Neural crest cell (in vitro differentiated cells): ENCODE measurements at places on chromosomes 2 and 18.

DNA sequence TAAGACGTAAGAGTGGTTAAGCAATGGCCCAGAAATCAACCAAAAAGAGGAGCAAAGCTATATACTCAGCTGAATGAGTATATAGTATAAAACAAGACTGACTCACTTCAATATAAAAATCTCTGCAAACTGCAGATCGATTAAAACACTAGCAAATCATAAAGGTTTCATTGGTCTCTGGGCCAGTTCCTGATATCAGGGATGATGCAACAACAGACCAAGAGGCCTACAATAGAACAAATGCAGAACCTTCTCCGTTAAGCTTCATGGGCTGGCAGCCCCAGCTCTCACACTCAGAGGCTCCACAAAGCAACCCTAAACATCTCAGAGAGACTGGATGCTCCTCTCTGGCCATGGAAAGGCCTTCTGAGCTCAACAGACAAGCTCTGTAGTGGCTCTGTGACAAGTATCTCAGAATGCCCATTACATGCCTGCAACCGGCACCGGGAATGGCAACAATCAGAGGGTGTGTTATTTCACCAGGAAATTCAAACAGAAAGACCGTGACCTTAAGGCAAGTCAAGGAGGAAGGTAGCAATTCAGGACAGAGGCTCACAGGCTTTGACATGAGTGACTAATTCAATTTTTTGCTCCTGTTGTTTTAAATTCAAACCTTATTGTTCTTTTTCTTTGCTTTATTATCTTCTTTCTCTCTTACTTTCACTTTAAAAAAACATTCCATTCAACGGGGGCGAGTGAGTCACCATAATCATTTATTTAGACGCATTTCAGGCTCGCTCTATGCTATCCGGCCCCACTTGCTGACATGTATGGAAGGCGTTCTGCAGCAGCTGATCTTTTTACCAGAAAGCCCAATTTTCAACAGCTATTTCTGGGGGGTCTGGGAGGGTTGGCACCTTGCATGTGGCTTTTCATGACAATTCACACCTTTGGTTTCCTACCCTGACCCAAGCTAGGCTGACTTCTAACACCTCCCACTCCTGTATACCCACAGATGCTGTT lies 15.1 kb downstream of the CYRIA start:
- H3K4me1 ChIP-seq: peaks cover 67% of the 10 kb centered on the region
- no peaks in the 10 kb centered on the region for H3K27me3 ChIP-seq
- H3K36me3 ChIP-seq: no peaks in the 10 kb centered on the region
- H3K4me3 ChIP-seq: no peak overlapping the region
- DNase-seq: no peak

DNA sequence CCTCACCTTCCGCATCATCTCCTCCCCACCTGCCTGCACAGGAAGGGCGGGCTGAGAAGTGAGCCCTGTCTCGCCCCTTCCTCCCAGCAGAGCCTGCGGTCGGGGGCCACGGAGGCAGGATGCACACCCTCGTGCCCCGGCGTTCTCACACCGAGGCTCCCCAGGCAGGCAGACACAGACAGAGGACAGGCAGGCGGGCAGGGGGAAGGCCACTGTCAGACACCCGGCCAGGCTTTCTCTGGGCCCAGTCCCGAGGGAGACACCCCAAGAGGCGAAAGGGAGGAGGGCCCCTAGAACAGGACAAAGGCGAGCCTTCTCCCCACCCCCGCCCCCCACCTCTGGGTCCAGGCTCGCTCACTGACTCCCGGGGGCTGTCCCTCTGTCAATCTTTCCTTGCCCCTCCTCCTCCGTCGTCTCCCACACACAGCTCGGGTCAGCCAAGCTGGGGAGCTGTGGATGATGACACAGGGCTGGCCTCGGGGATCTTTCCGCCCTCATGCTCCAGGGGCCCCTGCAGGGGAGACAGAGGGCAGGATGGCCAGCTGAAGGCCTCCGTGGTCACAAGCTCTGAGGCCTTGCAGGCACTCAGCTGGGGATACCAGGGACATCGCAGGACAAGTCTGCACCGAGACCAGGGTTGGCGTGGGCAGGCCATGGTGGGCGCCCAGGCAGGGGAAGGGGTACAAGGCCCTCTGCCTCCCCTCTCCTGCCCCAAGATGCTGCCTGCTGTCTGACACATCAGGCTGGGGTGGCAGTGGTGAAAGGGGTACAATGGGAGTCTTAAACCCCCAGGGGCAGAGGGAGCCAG lies 24.9 kb downstream of the BIN1 start:
- no peak for DNase-seq
- no peak overlapping the region for H3K4me3 ChIP-seq
- peak overlapping the region; percentile 71 for H3K27ac ChIP-seq
- peaks cover 65% of the 10 kb centered on the region for H3K4me1 ChIP-seq
- no peaks in the 10 kb centered on the region for H3K27me3 ChIP-seq

- H3K4me1 ChIP-seq: peaks cover 58% of the 10 kb centered on the region
- no peak for DNase-seq
- H3K36me3 ChIP-seq: no peaks in the 10 kb centered on the region
- peaks cover 82% of the 10 kb centered on the region for H3K27me3 ChIP-seq
- H3K4me3 ChIP-seq: peak overlapping the region; percentile 63
- H3K27ac ChIP-seq: no peak overlapping the region
Observed at GRCh38 chr2:236176417-236176816, 8.2 kb upstream of the GBX2 start.

DNA sequence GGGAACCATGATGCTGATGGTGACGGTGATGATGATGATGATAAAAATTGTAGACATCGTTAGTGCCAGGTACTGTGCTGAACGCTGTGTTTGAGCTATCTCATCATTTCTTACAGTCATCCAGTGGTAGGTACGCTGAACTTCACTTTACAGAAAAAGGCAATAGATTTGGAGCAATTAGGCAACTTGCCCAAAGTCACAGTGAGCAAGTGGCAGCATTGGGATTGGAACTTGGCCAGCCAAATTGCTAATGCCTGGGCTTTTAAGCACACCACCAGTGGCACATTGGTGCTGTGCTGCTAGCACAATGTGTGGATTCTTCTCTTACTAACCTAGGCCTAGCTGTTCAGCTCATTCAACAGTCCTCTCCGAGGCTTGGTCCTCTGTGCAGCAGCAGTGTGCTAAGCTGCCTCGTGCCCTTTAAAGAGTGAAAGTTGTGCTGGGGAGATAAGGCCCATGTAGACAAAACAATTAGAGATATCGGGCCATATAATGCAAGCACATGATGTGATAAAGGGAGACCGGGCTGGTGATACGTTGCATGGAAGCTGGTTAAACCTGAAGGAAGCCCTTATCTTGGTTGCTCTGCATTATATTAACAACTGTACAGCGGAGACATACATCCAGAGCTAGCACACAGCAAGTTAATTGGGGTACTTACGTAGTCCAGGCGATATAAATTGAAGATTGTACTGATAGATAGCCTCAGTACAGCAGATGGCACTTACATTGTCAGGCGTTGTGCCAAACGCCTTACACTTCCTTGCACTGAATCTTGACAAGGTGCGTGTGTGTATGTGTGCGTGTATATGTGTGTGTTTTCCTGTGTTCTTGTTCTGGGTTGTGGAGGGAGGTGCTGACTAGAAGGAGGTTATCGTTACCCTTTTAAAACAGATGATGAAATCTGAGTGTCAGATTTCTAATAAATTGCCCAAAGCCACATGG lies 28.4 kb downstream of the HK2 start:
- no peak overlapping the region for H3K27ac ChIP-seq
- no peaks in the 10 kb centered on the region for H3K36me3 ChIP-seq
- H3K27me3 ChIP-seq: no peaks in the 10 kb centered on the region
- no peak for DNase-seq

GRCh38 chr2:235144291-235144690 lies 192.5 kb downstream of the SH3BP4 start:
- peak overlapping the region; percentile 29 for H3K27ac ChIP-seq
- peaks cover 9% of the 10 kb centered on the region for H3K4me1 ChIP-seq
- H3K36me3 ChIP-seq: no peaks in the 10 kb centered on the region
- H3K4me3 ChIP-seq: no peak overlapping the region
